Stimulated activated CD4-positive, alpha-beta T cell treated with anti-CD3 and anti-CD28 coated beads, Interleukin-4, amount 100 ng/mL, for 1 hour (primary cell): ENCODE measurements at places on chromosomes 5 and 9.

- no peak for DNase-seq
Observed at GRCh38 chr5:79806741-79807140, 117.1 kb downstream of the CMYA5 start.

- peak; percentile 26 for DNase-seq
Observed at GRCh38 chr9:129568560-129569501, 52.1 kb downstream of the C9orf50 start.

GRCh38 chr9:135969064-135969683 is 8.0 kb upstream of the UBAC1 start:
- DNase-seq, result no peak

DNA sequence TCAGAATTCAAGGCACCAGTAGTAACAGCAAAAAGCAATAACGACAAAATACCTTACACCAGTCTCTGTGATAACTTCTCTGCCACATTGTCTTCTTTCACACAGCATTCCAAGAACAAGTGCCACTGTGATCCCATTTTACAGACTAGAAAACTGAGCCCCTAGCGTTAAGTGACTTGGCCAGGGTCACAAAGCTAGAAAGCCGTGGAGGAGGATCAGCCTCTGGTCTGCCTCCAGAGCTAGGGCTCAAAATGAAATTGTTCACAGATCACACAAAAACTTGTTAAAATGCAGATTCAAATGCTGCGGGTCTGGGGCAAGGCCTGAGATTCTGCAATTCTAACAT is 154.1 kb downstream of the FAM114A2 start:
- no peak for DNase-seq

DNA sequence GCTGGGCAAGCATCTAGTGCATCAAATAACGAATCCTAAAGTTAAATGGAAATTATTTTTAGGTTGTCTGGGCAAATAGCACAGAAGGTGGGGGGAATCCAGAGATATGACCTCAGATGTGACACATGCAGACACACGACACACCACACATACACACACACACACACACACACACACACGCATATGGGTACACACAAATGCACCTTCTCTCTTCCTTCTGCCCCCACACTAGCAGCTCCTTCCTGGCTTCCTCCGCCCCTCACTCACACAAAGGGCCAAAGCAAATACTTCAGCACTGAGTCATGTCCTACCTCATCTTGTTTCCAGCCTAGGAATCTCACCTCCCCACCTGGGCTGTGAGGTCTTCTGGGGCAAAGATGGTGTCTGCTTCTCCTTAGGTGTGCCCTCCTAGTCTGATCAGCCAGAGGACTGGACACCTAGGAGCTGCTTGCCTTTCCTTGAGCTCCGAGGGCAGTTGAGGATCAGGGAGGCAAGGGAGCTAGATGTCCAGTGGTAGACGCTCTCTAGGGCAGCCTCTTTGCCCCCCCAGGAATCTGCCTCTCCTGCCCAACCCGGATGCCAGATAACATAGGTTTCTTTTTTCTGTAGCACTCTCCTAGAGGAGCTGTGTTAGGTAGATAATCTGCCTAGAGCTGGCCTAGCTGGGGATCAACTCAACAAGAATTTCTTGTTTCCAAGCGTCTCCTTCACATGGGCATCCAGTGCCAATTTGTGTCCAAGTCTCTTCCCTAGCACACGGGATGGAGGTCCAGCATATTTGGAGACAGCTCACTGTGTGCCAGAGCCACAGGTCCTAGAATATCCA is 14.3 kb upstream of the JADE2 start:
- DNase-seq, result peak; percentile 65

GRCh38 chr9:8574846-8575245 is 775.3 kb upstream of the DMAC1 start:
- no peak for DNase-seq

DNA sequence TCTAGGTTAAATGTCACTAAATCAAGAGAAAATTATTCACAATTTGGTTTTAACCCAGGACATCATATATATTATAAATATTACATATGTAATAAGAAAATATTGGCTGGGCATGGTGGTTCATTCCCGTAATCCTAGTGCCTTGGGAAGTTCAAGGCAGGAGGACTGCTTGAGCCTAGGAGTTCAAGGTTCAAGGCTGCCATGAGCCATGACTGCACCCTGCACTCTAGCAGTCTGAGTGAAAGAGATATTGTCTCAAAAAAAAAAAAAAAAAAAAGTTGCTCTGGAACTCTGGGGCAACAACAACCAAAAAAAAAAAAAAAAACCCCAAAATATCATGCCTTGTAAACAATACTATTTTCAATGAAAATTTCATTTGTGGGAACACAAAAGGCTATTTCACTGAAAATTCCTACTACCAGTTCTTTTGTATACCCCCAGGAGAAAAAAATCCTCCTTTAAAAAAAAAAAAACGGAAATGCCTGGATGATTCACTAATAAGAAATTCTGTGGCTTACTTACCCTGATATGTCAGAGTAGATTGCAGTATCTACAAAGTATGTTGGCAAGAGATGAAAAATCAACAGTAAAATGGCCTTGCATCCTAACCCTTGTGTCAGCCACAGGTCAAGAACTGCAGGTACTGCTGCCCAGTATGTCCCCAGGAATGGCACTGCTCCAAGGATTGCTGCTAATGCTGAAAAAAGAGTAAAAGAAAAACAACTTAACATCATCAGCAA is 22.6 kb upstream of the CTNNAL1 start:
- DNase-seq, result no peak

DNA sequence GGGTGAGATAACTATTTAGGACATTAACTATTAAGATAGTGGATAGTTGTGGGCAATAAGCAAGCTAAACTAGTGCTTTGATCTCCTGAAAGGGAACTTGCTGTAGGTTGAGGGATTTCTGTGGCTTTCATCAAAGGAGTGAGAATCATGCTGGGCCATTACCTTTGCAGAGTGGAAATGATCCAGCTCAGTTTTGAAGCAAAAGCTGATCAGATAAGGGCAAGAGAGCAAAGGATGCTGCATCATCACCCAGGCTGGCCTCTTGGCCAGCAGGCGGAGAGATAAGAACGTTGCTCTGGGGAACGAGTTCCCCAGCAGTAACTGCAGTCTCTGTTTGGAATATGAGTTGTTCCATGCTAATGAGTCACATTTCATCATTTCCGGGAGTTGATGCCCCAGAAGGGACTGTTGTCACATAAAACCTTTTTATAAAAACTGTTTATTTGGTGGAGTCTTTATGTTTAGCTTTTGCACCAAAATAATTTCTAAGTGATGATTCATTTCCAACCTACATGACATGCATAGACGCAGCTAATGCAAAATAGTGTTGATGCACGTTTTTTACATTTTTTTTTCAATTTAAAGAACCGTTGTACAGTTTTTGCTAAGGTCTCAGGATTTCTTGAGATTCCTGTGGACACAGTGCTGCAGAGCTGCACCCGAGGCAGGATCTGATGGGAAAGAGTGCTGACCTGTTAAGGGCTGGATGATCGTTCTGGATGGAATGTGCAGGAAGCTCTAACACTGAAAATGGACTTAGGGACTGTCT is 99.3 kb downstream of the ACTBL2 start:
- DNase-seq, result peak; percentile 15

- DNase-seq, result no peak
Observed at GRCh38 chr9:82115900-82116299, 127.3 kb downstream of the SPATA31D1 start.

GRCh38 chr9:111035543-111036428 is 2.5 kb downstream of the LPAR1 start:
- no peak for DNase-seq

- no peak for DNase-seq
Observed at GRCh38 chr9:110745676-110746075, 77.1 kb downstream of the MUSK start.

- no peak for DNase-seq
Observed at GRCh38 chr5:51650824-51651223, 267.6 kb downstream of the ISL1 start.

GRCh38 chr9:123952641-123953495 is 22.9 kb upstream of the DENND1A start:
- DNase-seq, result no peak

DNA sequence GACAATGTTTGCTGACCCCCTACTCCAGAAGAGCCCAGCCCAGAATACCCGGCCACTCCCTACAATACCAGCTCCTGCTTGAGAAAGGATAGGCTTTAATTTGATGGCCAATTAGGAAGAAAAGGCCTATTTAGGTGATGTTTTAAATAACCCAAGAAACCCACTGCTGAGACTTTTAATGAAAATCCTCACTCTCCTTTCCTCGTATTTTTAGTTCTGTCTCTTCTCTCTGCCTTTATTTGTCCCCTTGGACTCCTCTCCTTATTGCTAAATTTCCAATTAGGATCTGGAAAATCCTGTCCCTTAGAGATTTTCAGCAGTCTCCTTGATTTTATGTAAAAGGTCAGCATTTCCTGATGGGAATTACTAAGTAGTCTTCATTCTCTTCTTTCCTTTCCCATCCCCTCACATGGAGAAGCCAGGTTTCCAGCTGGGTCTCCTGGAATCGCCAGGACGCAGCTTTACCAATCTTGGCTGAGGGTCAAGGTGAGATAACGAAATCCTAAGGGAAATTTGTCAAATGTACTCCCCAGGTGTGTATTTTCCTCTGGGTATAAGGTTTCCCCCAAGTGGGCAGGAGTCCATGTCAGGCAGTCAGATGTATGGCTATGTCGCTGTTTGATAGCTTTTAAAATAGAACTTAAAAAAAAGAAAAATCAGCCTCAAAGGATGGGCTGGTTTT is 11.7 kb downstream of the STC2 start:
- no peak for DNase-seq

- no peak for DNase-seq
Observed at GRCh38 chr5:120446901-120447300, 17.2 kb upstream of the PRR16 start.

GRCh38 chr9:132319421-132320110 is 35.2 kb downstream of the SETX start:
- DNase-seq, result no peak

- DNase-seq, result peak; percentile 69
Observed at GRCh38 chr5:134138416-134139376, 24.2 kb downstream of the TCF7 start.

DNA sequence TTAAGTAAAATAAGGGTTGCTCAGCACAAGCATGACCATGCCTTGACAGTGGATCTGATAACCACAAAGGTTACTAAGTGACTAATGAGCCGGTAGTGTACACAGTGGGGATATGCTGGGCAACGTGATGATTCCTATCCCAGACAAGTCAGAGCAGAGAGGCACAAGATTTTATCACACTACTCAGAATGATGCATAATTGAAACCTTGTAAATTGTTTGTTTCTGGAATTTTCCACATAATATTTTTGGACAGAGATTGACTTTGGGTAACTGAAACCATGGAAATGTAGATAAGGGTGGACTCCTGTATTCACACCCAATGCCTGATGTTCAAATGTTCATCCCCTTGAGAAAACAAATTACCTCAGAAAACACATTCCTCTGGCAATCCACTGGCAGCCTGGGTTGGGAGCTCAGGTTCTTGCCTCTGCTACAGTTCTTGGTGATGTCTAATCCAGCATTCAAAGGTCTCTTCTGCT is 16.2 kb upstream of the ERAP1 start:
- DNase-seq, result no peak

- no peak for DNase-seq
Observed at GRCh38 chr5:2222246-2222992, 339.7 kb upstream of the IRX4 start.

DNA sequence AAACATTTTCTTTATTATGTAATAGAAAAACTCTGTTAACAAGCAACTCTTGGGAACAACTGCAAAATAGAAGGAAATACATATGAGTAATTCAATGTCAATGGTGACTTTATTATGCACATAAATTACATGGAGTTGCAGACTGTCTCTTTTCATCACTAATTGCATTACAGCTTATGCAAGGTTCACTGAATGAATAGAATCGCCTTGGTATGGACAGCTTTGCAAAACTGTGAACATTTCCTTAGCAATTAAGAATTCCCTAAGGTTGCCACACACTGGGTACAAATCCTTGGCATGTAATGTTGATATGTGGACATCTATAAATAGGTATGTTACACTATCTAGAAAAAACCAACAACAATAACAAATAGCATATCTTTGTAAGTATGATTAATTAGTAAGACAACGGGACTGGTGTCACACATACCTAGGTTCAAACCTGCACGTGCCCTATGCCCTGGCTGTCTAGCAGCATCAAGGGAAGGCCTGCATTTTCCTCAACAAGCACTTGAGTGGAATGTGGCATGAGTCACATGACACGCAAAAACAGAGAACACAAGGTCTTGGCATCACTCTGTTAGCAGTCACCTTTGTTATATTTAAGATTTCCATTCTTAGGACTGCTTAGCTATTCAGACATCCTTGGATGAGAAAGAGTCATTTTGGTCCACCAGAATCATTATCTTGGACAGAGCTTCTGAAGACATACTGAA is 263.9 kb downstream of the CTNND2 start:
- DNase-seq, result no peak

- no peak for DNase-seq
Observed at GRCh38 chr5:91925249-91925648, 542.1 kb upstream of the ARRDC3 start.

- DNase-seq, result no peak
Observed at GRCh38 chr5:148856424-148856823, 30.0 kb downstream of the ADRB2 start.

DNA sequence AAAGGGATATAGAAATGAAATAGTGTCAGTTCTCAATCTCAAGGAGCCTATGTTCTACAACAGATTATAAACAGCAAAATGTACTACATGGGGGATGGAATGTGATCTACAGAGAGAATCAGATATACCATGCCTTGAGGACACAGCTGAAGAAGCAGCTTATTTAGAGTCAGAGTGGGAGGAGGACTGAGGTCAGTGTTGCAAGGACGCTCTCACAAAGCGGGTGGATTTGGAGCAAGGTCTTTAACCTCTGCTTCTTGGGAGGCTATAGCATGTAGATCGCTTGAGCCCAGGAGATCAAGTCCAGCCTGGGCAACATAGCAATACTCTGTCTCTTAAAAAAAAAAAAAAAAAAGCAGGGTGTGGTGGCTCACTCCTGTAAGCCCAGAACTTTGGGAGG is 32.8 kb upstream of the PLIN2 start:
- no peak for DNase-seq

GRCh38 chr5:132087176-132087575 is 13.6 kb downstream of the CSF2 start:
- no peak for DNase-seq

GRCh38 chr5:10527281-10527950 is 36.5 kb upstream of the ANKRD33B start:
- no peak for DNase-seq

DNA sequence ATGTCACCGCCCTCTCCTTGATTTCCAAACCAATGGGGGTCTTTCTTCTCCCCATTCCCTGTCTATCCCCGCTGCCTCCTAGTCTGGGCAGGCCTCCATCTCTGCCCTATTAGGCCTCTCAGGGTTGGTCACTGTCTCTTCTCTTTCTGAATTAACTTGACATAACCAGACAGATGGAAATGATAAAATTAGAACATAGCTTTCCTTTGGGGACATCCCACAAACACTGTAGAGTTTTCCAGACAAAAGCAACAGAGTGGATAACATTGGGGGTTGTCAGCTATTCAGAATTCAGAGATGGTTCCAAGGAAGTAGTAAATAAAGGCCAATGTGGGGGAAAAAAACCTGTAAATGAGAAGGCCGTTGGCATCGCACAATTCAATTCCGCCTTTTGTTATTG is 24.7 kb downstream of the LHX6 start:
- no peak for DNase-seq

GRCh38 chr5:57366744-57367143 is 115.9 kb downstream of the ACTBL2 start:
- no peak for DNase-seq
